Activated CD4-positive, alpha-beta T cell treated with anti-CD3 and anti-CD28 coated beads, Interleukin-2, amount 50 U/mL, for 16 hours (primary cell): ENCODE measurements at places on chromosomes 1 and 21.
A peak's percentile ranks its signal among the peaks of the same experiment; 100 is the strongest.

- DNase-seq, result peak; percentile 8
Observed at GRCh38 chr1:205812271-205812877, 624 bp downstream of the SLC41A1 start.

DNA sequence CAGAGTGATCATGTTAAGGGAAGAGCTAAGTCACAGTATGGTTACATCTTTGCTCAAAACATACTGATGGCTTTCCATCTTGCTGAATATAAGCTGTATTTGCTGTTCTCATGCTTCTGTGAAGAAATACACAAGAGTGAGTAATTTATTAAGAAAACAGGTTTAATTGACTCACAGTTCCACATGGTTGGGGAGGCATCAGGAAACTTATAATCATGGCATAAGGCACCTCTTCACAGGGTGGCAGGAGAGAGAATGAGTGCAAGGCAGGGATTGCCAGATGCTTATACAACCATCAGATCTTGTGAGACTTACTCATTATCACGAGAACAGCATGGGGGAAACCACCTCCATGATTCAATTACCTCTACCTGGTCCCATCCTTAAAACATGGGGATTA lies 24.4 kb upstream of the RGS5 start:
- DNase-seq, result no peak

- no peak for DNase-seq
Observed at GRCh38 chr1:4175566-4176405, 275.7 kb upstream of the C1orf174 start.

DNA sequence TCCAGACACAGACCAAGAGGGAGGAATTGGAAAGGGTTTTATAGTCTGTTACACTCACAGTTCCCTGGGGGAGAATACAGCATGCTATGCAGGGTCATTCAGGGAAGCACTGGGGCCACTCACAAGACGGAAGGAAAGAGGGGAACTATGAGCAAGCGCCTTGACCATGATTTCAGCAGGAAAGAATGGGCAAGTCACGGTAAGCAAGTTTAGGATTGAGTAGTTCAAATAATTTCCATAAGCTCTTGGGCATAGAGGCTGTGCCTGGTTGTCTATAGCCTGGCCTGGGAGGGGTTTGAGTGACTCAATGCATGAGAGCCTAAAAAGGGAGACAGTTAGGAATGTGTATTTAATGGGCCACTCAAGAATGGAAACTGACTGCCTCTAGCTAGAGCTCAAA lies 176.7 kb downstream of the TTLL7 start:
- DNase-seq, result no peak

DNA sequence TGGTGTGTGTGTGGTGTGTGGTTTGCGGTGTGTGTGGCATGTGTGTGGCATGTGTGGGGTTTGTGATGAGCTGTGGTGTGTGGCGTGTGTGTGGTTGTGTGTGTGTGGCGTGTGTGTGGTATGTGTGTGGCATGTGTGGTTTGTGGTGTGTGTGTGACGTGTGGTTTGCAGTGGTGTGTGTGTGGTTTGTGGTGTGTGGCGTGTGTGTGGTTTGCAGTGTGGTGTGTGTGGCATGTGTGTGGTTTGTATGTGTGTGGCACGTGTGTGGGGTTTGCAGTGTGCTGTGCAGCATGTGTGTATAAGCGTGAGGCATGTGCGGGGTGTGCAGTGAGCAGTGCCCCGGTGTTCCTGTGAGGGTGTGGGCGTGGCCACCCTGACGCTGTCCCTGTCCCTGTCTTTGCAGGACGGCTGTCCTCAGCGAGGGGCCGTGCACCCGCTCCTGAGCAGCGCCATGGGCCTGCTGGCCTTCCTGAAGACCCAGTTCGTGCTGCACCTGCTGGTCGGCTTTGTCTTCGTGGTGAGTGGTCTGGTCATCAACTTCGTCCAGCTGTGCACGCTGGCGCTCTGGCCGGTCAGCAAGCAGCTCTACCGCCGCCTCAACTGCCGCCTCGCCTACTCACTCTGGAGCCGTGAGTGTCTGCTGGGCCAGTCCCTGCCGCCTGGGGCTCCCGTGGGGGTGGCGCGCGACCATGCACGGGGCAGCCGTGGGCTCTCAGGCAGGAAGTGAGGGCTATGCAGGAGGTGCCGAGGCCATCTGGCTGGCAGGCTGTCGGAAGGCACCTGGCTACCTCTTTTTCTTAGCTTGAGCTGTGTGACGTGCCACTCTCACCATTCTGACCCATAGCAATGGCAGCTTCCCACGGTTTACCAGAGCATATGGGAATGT lies 52.6 kb upstream of the TRAPPC10 start:
- no peak for DNase-seq

DNA sequence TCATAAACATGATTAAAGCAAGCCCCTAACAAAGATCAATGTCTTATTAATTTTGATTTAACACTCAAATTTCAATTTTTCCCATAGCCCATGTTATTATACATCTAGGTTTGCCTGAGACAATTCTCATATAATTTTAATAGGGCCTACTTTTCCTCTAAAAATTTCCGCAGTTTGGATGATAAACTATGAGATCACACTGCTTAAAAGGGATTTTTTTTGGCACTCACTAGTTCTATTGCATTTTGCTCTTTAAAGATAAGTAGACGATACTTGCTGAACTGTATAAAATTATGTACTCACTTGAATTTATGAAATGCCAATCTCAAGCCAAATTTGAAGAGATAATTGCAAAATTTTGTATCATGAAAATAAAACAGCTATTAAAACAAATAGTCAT lies 480.4 kb upstream of the ZRANB2 start:
- DNase-seq, result no peak
